Stimulated activated CD8-positive, alpha-beta memory T cell treated with anti-CD3 and anti-CD28 coated beads, Interleukin-4, amount 100 ng/mL, for 4 hours (primary cell): ENCODE measurements at places on chromosomes 7 and 10.

GRCh38 chr7:2878306-2878705, 34.2 kb upstream of the GNA12 start:
- no peak for DNase-seq

DNA sequence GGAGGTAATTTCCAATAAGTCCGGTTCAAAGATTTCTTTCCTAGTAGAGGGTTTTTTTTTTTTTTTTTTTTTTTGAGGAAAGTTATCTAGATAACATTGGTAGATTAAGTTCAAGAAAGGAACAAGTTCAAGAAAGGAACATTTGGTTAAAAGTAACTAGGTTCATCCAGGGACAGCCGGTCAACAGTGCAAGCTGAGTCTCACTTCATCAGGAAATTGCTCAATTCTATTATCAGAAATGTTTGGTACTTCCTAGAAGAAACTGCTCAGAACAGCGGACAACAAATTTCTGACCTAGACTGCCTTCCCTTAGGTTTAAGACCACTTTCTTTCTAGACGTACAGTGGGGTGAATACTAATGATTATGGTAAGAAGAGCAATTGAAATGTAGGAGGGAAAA, 3.7 kb upstream of the IL2RA start:
- DNase-seq, result no peak

- DNase-seq, result no peak
Observed at GRCh38 chr7:146090023-146090645, 26.5 kb upstream of the CNTNAP2 start.

- DNase-seq, result no peak
Observed at GRCh38 chr10:31605426-31605825, 286.4 kb downstream of the ZEB1 start.
